Breast epithelium (tissue), 4 donors: ENCODE measurements at places on chromosomes 12 and 14. TPM values are rescaled to one million over a fixed set of nuclear protein-coding genes. Genes with fewer than 3 reads are reported as not detected.

- no peak for DNase-seq
Measured at GRCh38 chr12:94227066-94227465, 78.7 kb downstream of the PLXNC1 start.

GRCh38 chr12:7645395-7646177 lies 20.1 kb downstream of the APOBEC1 start:
- no peak for DNase-seq

- DNase-seq: no peak
Measured at GRCh38 chr14:58864751-58865513, 227.2 kb downstream of the DACT1 start.

Gene ADAM21
- not detected for total RNA-seq

DNA sequence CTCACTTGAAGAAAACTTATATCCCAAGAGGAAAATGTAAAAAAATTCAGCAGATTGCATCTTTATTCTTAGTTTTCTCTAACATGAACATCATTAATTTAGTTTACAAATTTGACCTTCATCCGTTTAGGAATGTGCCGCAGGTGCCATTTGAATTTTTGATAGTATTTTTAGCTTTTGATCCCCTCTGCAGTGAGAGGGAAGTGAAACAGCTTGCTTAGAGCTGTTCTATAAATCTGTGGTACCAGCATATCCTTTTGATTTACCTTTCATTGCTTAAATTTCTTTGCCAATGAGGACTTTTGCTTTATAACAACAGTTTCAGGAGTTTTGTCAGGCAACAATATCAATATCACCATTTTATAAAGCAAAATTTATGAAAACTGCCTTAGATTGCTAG lies 32.7 kb downstream of the DUSP6 start:
- DNase-seq: no peak

DNA sequence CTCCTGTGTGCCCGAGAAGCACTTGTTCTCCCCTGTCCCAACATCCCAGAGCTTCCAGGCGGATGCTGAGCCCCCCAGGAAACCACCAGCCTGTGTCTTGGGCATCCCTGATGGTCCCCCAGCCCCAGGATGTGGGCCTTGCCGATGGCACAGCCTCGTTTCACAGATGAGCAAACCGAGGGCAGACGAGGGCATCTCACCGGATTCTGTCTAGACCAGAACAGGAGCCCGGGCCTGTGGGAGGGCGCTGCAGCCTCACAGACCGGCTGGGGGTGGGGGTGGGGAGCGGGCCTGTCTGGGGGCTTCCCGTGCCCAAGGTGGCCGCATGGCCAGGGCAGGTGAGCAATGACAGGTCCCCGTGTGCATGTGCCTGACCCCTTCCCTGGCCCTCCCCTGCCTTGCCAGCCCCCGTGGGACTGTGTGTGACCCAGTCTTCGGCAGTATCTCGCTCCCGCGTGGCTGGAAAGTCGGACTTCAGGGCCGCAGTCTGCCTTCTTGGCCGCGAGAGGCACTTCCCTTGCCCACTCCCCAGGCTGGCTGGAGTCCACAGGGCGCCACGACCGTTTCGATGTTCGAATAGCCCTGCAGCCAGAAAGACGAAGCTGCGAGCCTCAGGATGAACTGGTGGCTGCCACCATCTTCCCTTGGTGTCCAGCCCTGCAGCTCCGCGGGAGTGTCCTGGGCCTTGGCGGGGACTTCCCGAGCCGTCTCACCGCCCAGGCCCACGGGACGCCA lies 8.9 kb downstream of the RFLNA start:
- DNase-seq: no peak

Gene ANKRD33
- not detected for total RNA-seq

DNA sequence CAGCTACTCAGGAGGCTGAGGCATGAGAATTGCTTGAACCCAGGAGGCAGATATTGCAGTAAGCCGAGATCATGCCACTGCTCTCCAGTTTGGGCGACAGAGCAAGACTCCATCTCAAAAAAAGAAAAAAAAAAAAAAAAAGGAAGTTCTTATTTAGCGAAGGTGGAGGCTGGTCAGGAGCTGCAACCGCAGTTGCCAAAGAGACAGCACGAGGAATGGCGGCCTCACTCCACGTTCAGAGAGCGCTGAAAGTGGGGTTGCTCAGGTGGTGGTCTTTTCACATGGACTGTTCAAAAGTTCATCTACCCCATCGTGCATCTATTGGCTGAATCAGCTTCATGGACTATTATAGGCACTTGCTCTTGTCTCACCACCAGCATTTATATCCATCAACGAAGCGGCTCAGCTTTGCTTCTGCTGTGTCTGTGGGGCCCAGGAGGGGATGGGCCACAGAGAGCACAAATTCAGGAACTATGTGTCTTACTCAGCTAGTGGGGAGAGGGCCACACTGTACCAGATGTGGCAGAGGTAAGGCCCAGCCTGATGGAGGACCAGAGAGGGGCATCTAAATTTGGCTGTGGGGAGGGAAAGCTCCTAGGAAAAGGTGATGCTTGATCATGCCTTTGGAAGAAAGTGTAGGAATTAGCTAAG lies 27.3 kb downstream of the SLC25A47 start:
- DNase-seq: no peak

- peak; percentile 64 for DNase-seq
Measured at GRCh38 chr12:26845057-26845666, 12.2 kb upstream of the ITPR2 start.

GRCh38 chr12:123167329-123167728 lies 16.4 kb upstream of the PITPNM2 start:
- DNase-seq: no peak

DNA sequence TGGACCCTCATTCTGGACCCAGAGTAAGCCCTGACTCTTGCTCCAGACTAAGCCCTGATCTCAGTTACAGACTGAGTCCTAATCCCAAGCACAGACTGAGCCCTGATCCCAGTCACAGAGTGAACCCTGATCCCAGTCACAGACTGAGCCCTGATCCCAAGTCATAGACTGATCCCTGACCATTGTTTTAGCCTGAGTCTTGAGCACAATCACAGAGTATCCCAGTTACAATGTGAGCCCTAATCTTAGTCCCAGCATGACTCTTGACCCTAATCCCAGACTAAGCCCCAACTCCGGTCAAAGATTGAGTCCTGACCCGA lies 240.6 kb downstream of the RBM19 start:
- no peak for DNase-seq

Gene RNASE1
- total RNA-seq: 303 TPM

DNA sequence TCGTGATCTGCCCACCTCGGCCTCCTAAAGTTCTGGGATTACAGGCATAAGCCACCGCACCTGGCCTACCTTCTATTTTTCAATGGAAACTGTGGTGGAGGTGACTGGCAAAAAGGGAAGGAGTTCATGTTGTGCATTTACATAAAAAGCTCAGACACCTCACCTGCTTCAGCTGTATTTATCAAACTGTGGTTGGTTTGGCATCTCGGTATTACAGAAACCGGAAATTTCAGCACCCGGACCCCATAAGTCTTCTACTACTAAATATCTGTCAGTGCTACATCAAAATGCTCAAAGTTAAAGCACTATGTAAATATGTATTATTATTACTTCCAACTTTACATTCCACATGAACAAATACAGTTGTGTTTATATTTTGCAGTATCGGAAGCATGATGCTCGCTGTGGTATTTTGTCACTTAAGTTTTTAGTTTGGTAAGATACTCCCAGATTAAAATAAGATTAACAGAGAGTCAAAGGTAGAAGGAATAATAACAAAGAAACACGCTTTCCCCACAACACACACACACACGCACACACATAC lies 95.4 kb downstream of the ITPR2 start:
- no peak for DNase-seq

GRCh38 chr12:86597431-86597830 lies 341.2 kb upstream of the MGAT4C start:
- no peak for DNase-seq

Gene KRT6B
- total RNA-seq: 69.2 TPM

Gene KRT6C
- not detected for total RNA-seq

Gene LTBP2
- 91.1 TPM for total RNA-seq
